ENCODE measurements at places on chromosomes 6 and 20.

- no peak for DNase-seq
Observed at GRCh38 chr20:64242797-64243475, 12.6 kb upstream of the PCMTD2 start.

- no peak for DNase-seq
Observed at GRCh38 chr20:36924167-36925045, 27.1 kb downstream of the SAMHD1 start.

DNA sequence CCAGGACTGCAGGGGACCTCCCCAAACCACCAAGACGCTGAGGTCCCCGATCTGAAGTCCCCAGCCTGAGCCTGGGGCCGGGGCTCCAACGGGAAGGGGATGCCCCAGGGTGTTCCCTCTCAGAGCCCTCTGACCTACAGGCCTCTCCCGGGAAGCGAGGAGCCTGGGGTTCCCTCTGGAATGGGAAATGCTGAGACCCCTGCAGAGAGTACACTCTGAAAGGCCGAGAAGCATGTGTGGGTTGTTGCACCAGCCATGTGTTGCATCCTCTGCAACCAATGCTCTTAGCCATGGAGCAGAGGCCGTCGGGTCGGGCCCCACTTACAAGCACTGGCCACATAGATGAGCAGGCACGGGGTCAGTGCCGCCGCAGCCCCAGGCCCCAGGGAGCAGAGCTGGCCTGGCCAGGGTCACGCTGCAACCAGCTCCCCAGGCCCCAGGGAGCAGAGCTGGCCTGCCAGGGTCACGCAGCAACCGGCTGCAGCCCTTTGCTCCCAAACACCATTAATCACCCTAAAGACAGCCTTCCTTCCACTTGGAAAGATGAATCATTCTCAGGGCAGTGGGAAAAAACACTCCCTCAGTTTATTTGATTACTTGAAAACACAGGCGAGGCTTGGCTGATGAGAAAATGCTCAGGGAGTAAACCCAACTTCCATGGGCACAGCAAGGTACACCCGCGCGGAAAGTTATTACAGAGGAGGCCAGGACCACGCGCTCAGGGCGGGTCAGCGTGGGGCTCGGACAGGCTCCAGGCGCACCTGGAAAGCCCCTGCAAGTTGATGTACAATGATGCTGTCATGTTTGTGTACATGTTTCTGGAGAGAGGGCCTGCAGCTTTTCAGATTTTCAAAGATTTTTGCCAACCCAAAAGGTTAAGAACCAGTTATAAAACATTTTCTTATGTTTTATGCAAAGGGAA, 78.0 kb upstream of the AFDN start:
- DNase-seq: no peak

- DNase-seq: no peak
Observed at GRCh38 chr6:88975369-88975768, 12.0 kb upstream of the RNGTT start.

DNA sequence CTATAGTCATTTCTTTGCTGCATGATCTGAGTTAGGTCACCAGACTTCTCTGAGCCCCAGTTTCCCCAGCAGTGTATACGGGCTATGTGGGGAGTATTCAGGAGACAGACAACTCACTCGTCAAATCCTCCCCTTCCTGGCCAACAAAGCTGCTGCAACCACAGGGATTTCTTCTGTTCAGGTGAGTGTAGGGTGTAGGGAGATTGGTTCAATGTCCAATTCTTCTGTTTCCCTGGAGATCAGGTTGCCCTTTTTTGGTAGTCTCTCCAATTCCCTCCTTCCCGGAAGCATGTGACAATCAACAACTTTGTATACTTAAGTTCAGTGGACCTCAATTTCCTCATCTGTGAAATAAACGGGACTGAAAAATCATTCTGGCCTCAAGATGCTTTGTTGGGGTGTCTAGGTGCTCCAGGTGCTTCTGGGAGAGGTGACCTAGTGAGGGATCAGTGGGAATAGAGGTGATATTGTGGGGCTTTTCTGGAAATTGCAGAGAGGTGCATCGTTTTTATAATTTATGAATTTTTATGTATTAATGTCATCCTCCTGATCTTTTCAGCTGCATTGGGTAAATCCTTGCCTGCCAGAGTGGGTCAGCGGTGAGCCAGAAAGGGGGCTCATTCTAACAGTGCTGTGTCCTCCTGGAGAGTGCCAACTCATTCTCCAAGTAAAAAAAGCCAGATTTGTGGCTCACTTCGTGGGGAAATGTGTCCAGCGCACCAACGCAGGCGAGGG, 594 bp upstream of the CDKN1A start:
- no peak for DNase-seq

- DNase-seq: no peak
Observed at GRCh38 chr6:147715035-147715434, 206.5 kb downstream of the SAMD5 start.

GRCh38 chr6:34386316-34387137, 5.9 kb downstream of the NUDT3 start:
- no peak for DNase-seq

GRCh38 chr20:37095108-37095598, 644 bp downstream of the RBL1 start:
- peak; percentile 14 for DNase-seq

DNA sequence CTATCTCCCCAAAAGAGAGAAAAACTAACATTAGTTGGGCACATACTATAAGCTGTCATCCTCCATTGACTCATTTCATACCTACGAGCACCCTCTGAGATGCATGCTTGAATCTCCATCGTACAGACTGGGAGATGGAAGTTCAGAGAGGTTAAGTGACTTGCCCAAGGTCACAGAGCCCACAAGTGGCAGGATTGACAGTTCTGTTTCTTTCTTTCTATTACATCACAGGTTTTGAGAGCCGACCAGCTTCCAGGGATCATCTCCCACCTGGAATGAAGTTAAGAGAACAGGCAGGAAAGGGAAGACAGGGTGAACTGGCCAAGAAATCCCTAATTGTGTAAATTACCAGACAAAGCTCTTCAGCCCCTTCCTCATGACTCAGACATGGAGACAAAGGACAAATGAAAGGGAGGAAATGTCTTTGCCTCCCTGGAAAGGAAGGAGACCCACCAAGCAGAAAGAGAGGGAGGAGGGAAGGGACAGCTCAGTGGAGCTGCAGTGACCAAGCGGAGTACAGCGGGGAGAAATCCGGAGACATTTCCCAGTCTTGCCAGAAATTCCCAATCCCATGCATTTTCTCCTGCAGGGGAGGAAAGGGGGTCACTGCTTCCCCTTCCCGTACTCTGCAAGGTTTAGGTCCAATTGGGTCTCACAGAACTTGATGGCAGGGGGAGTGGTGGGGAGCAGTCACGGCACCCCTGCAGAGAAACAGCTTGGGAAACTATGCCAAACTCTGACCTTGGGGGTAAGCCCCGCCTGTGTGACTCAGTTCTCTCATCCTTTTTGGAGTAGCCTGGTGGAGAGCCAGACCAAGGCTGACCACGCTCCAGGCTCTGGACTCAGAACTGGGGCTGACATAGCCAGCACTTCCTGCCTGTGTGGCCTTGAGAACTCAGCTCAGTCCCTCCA, 154.3 kb downstream of the ANKRD60 start:
- no peak for DNase-seq

DNA sequence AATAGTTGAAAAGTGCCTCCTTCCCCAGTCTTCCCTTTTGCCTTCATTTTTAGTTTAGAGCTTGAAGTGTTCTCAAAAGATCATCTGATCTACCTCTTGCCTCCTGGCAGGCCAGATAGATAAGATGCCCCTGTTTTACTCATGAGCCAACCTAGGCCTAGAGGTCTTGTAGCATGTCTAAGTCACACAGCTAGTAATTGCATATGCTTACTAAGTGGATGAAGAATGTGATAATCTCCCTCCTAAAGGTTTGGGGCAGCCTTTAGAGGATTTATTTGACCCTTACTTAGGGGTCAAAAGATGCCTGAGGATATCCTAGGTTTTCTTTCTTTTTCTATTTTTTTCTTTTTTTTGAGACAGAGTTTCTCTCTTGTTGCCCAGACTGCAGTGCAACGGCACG, 2.1 kb downstream of the C6orf141 start:
- DNase-seq: no peak

GRCh38 chr6:106972500-106972899, 2.0 kb downstream of the CD24 start:
- no peak for DNase-seq

GRCh38 chr6:21666201-21666691, 72.7 kb downstream of the SOX4 start:
- no peak for DNase-seq

GRCh38 chr6:79872303-79872702, 75.0 kb downstream of the ELOVL4 start:
- DNase-seq: no peak

- DNase-seq: no peak
Observed at GRCh38 chr20:58682656-58683531, 9.7 kb upstream of the NPEPL1 start.

DNA sequence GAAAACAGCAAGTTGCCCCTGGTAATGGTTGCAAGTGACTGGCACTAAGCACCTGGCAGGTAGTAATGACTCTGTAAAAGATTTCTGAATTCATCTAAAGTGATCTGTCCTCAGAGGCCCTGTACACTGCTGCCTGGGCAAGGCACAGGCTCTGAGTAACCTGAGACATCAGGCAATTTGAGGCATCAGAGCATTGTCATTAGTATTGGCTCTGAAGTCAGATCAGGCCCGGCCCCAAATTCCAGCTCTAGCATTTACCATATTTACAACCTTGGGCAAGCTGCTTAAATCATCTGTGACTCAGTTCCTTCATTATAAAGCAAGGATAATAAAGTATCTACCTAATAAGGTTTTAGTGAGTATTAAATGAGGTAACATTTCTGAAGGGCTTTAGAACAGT, 17.3 kb upstream of the TENT5A start:
- no peak for DNase-seq

DNA sequence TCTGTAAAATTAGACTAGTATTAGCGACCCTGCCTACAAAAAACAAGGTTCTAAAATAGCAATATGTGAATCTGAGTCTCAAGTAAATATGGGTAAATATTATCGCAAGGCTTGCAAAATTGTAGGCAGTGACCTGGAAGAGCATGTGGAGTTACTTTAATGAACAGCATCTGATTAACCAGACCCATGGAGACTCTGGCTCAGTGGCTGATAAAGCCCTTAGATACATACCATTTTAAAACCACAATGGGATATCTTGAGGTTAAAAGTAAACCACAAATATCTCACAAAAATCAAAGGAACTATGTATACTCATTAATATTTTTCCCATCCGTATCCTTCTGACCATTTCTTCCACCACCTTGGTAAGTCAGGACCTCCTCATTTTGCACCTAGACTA, 187.0 kb downstream of the MTFR2 start:
- DNase-seq: no peak

DNA sequence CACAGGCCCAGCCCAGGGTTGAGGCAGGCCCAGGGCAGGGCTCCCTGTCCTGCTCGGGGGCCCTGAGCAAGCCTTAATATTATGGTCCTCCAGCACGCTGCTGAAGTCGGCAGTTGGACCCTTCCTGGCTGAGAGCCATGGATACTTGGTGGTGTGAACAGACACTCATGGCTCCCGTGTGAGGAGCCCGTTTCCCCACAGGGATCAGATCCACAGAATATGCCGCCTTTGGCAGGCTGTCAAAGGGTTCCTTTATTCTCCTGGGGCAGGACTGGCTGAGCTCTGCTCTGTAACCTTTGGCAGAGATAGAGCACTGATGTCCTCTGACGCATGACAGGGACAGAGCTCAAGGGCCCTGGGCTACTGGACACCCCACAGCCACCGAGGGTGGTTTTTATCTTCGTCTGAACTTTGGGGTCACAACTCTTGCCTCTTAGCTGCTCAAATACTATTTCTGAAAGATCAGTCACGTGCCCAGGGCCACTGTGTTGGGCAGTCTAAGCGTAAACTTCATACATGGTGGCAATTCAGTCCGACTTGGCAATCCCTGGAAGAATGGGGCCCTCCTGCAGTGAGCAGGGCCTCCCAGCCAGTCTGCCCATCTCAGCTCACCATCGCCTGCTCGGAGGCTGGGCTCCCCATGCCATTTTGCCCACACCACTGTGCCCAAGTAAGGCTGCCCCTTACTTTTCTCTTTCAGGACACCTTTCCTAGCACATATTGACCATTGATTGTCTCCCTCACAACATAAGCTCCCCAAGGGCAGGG, 49.1 kb downstream of the TTI1 start:
- DNase-seq: no peak

GRCh38 chr6:5462856-5463255, 201.5 kb downstream of the FARS2 start:
- DNase-seq: no peak

DNA sequence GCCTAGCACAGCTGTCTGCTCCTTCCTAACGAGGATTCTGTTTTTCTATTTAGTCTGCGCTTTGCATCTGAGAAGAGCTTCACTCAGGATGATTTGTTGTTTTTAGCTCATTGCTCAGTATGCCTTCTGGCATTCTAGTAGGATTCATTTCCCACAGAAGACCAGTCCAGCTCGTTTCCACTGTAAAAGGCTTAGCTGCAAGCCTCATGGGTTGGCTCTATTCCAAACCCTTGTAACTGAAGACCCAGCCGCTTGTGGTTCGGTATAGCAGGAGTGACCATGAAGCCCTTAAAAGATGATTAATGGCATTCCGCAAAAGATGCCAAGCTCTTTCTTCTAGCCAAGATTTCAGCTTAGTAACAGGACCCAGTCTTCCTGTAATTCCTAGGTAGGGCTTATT, 7.2 kb downstream of the ADGRF1 start:
- no peak for DNase-seq

DNA sequence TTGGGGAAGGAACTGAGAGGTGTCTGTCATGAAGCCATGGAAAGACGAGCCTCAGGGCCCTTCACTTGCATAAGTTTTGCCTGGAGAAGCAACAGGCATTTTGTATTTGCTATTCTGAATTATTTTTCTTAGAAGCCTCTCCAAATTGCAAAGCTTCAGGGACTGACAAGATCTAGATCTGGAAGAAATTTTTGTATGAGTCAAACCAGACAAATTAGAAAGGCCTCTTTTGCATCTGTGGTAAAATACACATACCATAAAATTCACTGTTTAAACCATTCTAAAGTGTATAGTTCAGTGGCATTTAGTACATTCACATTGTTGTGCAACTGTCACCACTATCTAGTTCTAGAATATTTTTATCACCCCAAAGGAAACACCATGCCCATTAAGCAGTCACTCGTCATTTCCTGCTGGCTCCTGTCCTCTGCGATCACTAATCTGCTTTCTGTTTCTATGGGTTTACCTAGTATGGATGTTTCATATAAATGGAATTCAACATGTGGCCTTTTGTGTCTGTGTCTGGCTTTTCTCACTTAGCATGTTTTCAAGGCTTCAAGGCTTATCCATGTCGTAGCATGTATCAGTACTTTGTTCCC, 269.1 kb downstream of the PHF3 start:
- DNase-seq: no peak

GRCh38 chr6:148293181-148293995, 49.2 kb upstream of the SASH1 start:
- DNase-seq: no peak

- no peak for DNase-seq
Observed at GRCh38 chr6:40671001-40671693, 84.0 kb upstream of the LRFN2 start.
